Vagina (tissue), 2 donors: ENCODE measurements at places on chromosomes 2 and 18. TPM values are rescaled to one million over a fixed set of nuclear protein-coding genes. Genes with fewer than 3 reads are reported as not detected.

PFN4 gene
- total RNA-seq = not detected

DNA sequence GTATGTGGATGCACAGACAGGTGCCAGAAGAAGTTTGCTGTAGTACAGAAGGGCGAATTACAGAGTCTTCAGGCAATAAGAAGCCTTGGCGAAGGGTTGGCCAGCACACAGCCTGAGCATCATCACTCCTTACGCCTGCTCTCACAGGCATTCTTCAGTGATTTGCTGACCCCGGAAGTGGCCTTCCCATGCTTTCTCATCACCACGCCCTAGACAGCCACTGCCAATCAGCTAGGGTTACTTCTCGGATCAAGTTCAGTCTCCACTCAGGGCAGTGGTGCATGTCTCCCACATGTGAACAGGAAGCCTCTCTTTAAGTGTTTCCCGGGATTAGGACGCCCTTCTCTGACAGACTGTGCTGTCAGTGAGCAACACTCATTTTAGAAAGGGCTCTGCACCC, 81.8 kb downstream of the C1QL2 start:
- no peaks in the 10 kb centered on the region for H3K4me1 ChIP-seq
- no peak for DNase-seq
- no peaks in the 10 kb centered on the region for H3K27me3 ChIP-seq
- H3K4me3 ChIP-seq = no peak overlapping the region

GRCh38 chr2:1607236-1607920, 136.9 kb downstream of the PXDN start:
- H3K36me3 ChIP-seq = no peaks in the 10 kb centered on the region
- peaks cover 9% of the 10 kb centered on the region for H3K4me1 ChIP-seq
- DNase-seq = no peak
- no peak overlapping the region for H3K4me3 ChIP-seq
- no peaks in the 10 kb centered on the region for H3K27me3 ChIP-seq
- H3K27ac ChIP-seq = no peak overlapping the region

DNA sequence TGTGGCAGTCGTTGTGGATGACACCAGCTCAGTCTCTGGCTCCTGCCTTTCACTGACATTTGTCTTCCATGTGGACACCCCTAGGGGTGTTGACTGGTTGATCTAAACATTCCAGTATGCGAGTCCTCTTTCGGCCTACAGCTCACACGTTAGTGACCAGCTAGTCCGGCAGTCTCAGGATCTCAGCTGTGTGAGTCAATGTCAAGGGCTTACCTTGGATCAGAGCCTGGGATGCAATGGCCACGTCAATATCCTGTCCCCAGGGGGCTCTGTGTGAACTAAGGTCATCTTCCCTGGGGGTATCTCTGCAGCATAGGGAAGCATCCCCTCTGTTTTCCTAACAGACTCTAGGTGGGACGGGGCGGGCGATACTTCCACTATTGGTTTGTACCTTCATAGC, 35.1 kb upstream of the YWHAQ start:
- H3K36me3 ChIP-seq = no peaks in the 10 kb centered on the region
- no peaks in the 10 kb centered on the region for H3K4me1 ChIP-seq
- H3K27me3 ChIP-seq = no peaks in the 10 kb centered on the region
- no peak overlapping the region for H3K4me3 ChIP-seq

GRCh38 chr2:128660836-128661235, 342.2 kb upstream of the HS6ST1 start:
- no peak overlapping the region for H3K4me3 ChIP-seq
- no peaks in the 10 kb centered on the region for H3K36me3 ChIP-seq
- DNase-seq = no peak
- H3K4me1 ChIP-seq = no peaks in the 10 kb centered on the region
